ENCODE measurements at places on chromosomes 3 and 15. TPM values are rescaled to one million over a fixed set of nuclear protein-coding genes. Genes with fewer than 3 reads are reported as not detected.
A peak's percentile ranks its signal among the peaks of the same experiment; 100 is the strongest.

GRCh38 chr3:45606991-45607712 is 12.6 kb downstream of the LIMD1 start:
- DNase-seq, result no peak

The LSAMP gene
- not detected for total RNA-seq

The PLIN1 gene
- not detected for total RNA-seq

The OR5K2 gene
- not detected for total RNA-seq

DNA sequence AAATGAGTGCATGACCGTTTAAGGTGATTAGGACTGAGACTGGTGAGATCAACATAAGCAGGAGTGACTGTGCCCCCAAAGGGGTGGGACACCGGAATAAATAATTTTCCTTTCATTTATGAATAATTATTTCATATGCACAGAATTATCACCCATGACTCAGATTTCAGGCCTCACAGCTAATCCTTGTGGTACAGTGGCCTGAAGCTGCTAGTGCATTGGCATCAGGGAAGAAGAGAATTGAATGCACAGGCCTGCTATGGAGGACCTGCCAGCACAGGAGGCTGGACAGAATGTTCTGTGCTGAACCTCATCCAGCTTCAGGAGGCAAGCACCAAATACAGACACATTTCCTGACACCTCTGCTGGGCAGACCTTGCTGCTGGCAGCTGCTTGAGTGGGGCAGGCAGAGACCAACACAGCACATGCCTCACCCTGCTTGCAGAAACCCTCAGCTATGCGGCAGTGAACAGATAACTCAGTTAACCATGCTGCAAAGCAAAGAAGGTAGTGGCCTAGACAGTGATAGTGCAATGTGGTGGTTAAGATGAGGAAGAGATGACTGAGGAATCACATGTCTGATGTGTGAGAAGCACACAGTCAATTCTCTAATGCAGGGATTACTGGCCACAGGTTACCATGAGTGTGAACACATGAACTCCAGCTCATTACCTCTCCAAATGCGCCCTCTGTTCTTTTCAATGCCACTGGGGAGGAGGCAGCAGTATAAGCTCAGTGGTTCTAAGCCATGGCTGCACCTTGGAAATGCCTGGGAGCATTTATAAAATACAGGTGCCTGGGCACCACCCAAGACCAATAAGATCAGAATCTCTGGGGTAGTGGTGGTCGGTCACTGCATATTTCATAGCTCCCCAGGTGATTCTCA is 68.1 kb upstream of the SCN5A start:
- DNase-seq, result no peak

GRCh38 chr15:51137880-51138430 is 43.2 kb upstream of the TNFAIP8L3 start:
- no peak for DNase-seq

The SLC9C1 gene
- total RNA-seq, result not detected

DNA sequence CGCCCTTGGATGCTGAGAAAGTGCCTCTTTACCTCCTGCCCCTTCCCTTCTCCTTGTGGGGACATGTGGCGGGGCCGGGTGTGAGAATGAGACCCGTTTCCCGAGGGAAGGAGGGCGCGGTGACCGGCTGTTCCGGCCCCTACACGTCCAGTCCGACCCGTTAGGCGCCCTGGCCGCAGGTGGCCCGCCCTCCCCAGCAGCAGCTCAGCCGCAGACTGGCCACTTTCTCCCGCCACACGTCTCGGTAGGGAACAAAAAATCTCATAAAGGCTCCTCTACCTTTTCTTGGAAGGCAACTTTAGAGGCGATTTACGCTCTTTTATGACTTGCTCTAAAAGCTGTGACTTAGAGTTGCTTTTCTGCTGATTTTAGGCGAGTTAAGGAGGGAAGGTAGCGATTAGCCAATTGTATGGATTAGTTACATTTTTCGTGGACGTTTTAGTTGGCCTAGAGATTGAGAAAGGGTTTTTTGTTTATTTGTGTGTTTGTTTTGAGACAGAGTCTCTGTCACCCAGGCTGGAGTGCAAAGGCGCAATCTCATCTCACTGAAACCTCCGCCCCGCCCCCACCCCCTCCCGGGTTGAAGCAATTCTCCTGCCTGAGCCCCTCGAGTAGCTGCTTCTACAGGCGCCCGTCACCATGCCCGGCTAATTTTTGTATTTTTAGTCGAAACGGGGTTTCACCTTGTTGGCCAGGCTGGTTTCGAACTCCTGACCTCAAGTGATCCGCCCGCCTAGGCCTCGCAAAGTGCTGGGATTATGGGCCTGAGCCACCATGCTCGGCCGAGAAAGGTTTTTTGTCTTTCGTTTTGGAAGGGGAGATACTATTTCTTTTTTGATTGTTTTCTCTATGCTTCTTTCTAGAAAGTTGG is 8.3 kb upstream of the PGPEP1L start:
- no peak for DNase-seq

- no peak for DNase-seq
Observed at GRCh38 chr15:38171973-38172372, 80.7 kb upstream of the SPRED1 start.

GRCh38 chr3:147939425-147939824 is 530.3 kb downstream of the ZIC1 start:
- no peak for DNase-seq

DNA sequence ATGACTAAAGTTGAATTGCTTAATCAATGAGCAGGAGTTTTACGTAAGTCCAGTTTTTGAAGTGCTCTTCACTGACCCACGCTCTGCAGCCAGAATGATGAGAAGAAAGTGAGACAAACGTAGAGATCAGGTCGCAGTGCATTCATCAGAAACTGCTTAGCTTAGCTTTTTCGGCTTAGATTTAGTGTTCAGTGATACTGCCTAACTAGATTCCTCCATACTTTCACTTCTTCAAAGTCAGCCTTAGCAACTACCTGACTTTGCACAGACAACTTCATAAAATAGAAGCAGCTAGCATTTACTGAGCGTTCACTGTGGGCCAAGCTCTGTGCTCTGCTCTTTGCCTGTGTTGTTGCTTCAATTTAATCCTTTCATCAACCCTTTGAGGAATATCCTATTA is 116.1 kb downstream of the KCNH8 start:
- DNase-seq, result no peak

DNA sequence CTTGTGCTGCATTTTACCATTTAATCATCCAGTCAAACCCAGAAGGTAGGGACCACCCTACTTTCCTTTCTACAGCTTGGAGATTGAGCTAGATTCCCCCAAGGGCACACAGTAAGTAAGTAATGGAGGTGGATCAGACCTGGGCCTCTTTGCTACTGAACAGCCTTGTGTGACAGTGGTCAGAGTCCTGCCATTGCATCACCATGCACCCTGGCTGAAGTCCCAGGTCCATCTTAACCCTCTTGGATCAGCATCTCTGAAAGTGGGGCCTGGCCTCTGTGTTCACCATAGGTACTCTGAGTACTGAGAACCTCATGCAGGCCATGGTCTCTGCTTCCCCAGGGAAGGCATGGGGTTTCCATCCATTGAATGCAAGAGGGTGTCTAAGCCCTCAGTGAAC is 34.5 kb upstream of the ATP10A start:
- no peak for DNase-seq

DNA sequence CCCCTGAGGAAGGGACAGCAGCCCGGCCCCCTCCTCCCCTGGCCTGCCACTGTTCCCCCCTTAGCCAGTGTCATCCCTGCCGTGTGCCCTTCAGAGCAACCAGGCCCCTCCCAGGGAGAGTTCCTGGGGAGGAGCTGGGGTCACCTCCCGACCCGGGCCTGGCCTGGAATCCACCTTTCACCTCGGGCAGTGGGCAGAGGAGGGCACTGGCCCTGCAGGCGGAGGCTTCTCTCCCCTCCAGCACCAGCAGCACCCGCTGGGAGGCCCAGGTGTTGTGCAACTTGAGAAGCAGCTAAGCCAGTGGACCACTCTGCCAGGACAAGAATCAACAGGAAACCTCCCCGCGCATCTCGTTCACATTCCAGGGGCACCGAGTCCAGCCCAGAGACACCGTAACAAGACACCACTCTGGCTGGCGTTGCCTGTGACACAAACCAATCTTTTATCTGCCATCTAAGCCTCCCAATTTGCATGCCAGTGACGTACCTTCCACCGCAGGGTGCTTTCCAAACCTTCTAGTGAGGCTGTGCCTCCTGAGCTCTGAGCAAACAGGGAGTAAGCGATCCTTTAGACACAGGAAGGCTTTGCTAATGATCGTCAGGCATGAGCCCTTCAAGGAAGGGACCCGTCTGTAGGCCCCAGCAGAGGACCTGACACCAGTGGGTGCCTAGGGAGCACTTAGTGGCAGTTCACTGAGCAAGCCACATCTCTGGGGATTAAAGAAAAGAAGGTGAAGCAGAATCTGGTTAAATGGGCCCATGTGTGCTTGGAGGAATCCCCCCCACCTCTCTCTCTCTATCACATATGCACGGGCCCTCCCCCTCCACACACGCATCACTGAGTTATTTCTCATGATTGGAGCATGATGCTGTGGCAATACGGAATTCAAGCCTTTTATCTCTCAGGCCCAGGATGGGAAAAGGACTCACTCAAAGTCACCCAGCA is 98.9 kb upstream of the TLE3 start:
- DNase-seq, result no peak

The ATG7 gene
- 21.3 TPM for total RNA-seq

DNA sequence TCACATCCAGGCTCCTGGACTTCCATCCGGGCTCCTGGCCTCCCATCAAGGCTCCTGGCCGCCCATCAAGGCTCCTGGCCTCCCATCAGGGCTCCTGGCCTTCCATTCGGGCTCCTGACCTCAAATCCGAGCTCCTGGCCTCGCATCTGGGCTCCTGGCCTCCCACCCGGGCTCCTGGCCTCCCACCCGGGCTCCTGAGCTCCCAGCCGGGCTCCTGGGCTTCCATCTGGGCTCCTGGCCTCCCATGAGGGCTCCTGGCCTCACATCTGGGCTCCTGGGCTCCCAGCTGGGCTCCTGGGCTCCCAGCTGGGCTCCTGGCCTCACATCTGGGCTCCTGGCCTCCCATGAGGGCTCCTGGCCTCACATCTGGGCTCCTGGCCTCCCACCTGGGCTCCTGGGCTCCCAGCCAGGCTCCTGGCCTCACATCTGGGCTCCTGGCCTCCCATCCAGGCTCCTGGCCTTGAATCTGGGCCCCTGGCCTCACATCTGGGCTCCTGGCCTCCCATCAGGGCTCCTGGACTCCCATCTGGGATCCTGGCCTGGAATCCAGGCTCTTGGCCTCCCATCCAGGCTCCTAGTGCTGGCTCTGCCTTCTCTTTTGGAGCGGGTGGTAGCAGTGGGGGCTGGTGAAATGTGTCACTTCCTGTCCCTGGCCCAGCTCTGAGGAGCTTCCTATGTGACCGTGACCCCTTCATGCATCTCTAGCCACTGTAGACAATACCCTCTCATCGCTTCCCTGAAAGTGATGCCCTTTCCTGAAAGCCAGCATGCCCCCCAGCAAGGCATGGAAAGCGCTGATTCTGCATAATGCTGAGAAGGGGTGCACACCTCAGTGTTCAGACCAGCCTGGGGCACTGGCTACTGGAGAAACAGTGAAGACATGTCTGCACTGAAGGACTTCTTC is 62.7 kb upstream of the BLM start:
- DNase-seq, result peak; percentile 36
